Left lung (tissue), 14 donors: ENCODE measurements at places on chromosomes 4 and X. TPM values are rescaled to one million over a fixed set of nuclear protein-coding genes. Genes with fewer than 3 reads are reported as not detected.
A peak's percentile ranks its signal among the peaks of the same experiment; 100 is the strongest.

KLHL2 gene
- polyA plus RNA-seq, result 18.7 TPM

GLOD5 gene
- 1.7 TPM for polyA plus RNA-seq

FSTL5 gene
- 0.42 TPM for polyA plus RNA-seq

DCAF8L1 gene
- polyA plus RNA-seq, result not detected

PPM1K gene
- polyA plus RNA-seq, result 18.4 TPM

PAGE2B gene
- not detected for polyA plus RNA-seq

NUP62CL gene
- 7.0 TPM for polyA plus RNA-seq

FAT4 gene
- 59.2 TPM for polyA plus RNA-seq

GPR34 gene
- polyA plus RNA-seq, result 8.1 TPM

LRRC66 gene
- 0.34 TPM for polyA plus RNA-seq

LDB2 gene
- 86.8 TPM for polyA plus RNA-seq

CT55 gene
- not detected for polyA plus RNA-seq

ZNF711 gene
- polyA plus RNA-seq, result 81.1 TPM

- no peak for DNase-seq
These were observed 141.2 kb upstream of the ZIC3 start for GRCh38 chrX:137424679-137425078.

GRCh38 chr4:146072376-146072775, 103.1 kb upstream of the LSM6 start:
- DNase-seq, result no peak

DNA sequence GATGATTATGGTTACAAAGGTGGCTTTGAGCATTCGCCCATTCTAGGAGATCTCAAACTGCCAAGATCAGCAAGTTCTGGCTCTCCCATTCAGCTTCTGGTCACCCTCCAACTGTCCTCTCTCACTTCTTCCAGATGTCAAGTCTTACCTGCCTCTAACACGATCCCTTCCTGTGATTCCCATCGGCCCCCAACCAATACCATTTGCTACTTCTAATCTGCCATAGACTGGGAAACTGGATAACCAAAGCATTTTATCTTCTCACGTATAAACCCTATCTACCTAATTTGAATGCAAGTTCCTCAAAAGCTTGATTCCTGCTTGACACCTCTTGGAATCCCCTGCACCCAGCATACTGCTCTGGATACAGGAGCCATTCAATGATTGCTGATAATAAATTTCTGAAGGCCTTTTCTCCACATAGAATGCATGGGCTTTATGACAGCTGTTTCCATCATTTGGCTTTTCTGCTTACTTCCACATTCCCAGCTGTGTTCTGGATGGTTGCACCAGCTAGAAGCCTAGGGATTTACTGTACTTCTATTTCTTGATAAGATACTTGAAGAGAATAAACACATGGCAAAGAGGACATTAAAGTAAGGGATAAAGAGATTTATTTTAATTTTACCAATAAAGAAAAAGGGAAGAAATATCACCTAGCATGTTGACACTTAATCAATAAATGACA, 9.6 kb downstream of the GPC4 start:
- DNase-seq, result no peak

GRCh38 chr4:161554372-161554990, 609.3 kb downstream of the FSTL5 start:
- DNase-seq, result no peak

- DNase-seq, result peak; percentile 47
These were observed 13.0 kb upstream of the TMEM156 start for GRCh38 chr4:39044956-39045826.

GRCh38 chr4:99205153-99205979, 13.7 kb downstream of the ADH6 start:
- DNase-seq, result no peak

DNA sequence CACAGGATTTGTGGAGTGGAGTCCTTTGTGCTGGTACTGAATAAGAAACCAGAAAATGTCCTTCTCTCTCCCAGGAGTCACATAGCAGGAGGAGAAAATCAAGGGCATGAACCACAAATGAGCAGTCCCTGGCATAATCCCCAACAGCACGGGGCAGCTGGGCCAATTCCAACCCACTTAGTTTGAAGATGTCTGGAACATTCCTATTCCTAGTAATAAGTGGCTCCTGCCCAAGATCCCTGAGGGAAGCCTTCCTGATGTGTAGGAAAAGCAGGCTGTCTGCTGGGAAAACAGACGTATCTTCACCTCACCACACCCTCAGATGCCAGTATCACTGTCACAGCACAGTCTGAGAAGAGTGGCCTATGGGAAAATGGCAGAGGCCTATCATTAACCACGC, 182.8 kb upstream of the MAP3K15 start:
- no peak for DNase-seq

DNA sequence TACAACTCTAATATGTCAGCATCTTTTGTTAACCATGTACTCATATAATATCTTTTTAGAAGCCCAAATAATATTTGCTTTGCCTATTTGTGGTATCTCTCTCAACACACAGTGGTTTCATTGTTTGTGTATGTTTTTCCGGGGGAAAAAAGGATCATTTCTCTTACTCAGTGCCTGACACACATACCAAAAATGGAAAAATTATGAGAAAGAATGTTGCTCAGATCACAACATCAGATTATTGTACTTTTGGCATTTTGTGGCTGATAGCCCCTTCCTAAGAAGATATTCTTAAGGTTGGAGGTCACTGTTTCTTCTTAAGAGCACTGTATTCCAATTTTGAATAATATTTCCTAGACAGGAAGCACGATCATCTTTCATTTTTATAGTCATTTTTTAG, 93.6 kb downstream of the PDLIM5 start:
- DNase-seq, result no peak

DNA sequence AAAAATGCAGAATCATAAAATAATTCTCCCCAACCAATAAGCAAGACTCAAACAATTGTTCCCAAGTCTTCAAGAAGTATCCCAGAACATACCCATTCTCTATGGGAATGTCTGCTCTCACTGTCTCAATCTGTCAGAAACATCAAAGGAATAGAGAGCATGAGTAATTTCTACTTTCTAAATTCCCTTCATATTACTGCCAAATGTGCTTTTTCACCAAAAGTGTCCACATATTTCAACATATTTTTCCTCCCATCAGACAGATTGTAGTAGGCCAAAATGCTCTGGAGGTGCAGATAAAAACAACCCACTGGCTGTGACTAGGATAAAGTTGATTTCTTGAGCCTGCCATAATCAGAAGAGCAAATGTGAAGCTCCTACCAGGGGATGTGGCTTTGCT, 692.0 kb upstream of the FAM241A start:
- no peak for DNase-seq

DNA sequence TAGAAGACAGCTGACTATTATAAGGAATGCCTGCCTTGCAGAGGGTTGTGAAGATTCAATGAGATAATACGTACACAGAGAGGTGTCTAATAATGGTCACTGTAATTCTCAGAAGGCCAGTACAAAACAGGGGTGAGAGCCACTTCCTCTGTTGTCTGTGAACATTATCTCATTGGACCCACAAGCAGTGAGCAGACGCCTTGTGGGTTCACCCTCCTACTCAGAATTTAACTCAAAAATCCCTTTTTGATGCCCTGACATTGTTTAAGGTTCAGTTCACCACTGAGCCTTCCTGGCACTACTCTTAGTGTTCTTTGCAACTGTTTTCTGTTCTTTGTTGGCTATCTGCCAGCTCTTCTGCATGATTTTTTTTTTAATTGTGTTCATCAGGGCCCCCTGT, 467.4 kb downstream of the BCOR start:
- no peak for DNase-seq

- DNase-seq, result no peak
These were observed 22.6 kb upstream of the TLR7 start for GRCh38 chrX:12844319-12844718.

GRCh38 chr4:83651846-83652245, 115.9 kb downstream of the GPAT3 start:
- DNase-seq, result no peak

- no peak for DNase-seq
These were observed 34.7 kb upstream of the SPON2 start for GRCh38 chr4:1207157-1207470.

GRCh38 chrX:19535476-19535875, 20.2 kb upstream of the MAP3K15 start:
- no peak for DNase-seq

DNA sequence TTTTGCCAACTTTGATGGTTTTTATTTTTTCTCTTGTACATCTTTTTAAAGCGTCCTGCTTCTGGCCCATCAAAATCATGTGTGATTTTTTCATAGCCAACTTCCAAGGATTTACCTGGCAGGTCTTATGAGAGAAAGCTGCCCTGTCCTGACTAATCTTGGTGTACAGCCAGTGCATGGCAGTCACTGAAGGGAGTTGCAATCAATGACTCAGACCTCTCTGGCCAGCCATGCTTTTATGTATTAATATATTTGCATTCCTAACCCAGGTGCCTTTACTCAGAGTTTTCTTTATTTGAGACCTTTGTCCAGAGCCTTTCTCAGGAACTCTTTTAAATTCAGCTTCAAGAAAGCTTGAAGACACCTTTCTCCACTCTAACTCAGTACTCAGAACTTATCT, 691.5 kb upstream of the HTR2C start:
- no peak for DNase-seq

- no peak for DNase-seq
These were observed 697.3 kb downstream of the CCSER1 start for GRCh38 chr4:90824266-90825150.

GRCh38 chr4:164906368-164906767, 29.4 kb downstream of the APELA start:
- DNase-seq, result no peak

DNA sequence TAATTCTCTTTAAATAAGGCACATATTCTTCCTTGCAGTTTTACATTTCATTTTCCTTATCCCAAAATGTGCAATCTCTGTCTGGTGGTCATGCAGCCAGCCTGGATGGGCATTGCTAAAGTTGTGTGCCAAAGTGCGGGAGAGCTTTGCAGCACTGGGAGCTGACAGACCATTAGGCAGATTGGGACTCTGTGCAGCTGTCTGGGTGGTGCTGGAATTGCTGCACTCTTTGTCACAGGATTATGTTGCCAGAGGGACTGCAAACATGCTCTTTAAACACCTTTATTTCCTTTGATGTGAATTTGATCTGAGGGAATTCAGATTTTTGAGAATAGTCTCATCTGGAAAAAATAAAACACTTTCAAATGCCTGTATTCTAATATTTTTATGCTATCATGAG, 956.2 kb upstream of the DIAPH2 start:
- DNase-seq, result no peak

- DNase-seq, result no peak
These were observed 119.2 kb upstream of the MAB21L2 start for GRCh38 chr4:150462743-150463142.

- DNase-seq, result no peak
These were observed 10.5 kb upstream of the TLR3 start for GRCh38 chr4:186058253-186058979.

- no peak for DNase-seq
These were observed 605.8 kb upstream of the TENM3 start for GRCh38 chr4:181637186-181638105.

DNA sequence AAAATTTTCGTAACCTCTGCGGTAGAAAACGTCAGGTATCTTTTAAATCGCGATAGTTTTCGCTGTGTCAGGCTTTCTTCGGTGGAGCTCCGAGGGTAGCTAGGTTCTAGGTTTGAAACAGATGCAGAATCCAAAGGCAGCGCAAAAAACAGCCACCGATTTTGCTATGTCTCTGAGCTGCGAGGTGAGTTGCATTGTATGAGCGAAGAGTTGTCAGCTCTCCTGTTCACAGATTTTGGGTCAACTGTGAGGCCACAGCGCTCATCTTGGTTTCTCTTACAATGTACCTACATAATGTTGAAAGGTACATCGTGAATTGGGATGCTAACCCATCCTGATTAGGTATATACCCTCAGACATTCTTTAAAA, 486 bp downstream of the CLCN3 start:
- no peak for DNase-seq

- DNase-seq, result no peak
These were observed 486.4 kb upstream of the FAT1 start for GRCh38 chr4:187209921-187210613.
